ENCODE measurements at places on chromosomes 11 and 22.
A peak's percentile ranks its signal among the peaks of the same experiment; 100 is the strongest.

DNA sequence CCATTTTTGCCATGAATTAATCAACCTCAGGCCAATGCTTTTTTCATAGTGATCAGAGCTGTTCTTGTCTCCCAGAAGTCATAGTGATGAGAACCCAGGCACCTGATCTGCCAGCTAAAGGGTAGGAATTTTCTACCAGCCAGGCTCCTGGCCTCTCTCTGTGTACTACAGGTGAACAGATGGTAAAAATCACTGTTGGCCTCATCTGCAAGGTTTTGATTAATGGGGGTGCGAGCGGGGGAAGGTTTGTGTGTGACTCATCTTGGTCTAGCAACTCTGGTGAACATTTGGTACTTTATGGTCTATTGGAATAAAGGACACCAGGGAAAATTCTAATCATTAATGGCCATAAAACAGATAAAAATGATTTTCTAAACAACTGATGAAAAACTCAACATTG is 14.4 kb upstream of the APOL4 start:
- no peak for DNase-seq

GRCh38 chr11:47124675-47125074 is 52.0 kb downstream of the ARFGAP2 start:
- DNase-seq = peak; percentile 72

DNA sequence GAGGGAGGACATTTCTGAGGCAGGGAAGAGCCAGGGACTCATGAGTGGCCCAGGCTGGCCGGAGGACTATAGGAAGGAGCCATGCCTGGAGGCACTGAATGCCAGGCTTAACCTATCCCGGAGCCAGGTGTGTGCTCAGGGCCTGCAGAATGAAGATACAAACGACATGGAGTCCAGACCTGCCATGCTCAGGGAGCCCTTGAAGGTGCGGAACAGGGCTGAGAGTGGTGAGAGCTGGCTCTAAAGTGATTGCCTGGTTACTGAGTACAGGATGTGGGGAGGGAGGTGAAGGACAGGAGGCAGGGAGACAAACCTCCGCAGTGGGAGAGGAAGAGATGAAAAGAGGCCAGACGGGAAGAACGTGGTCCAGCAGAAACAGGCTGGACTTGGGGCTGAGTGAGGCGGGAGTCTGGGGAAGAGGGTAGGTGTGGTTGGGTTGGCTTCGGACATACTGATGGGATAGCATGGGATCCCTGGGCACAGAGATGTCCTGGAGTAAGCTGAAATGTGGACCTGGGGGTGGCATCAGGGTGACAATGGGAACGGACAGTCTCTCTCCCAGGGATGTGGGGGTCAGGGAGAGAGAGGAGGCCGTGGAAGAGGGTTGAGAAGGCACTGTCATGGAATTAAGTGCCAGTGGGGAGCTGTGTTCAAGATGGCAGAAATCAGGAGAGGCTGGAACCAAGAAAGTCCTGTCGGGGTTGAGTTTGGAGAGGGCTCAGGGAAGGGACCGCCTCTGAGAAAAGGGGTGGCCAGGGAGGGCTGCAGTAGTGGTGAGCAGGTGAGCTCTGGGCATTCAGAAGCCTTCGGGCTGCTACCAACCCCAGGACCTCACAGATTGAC is 1.5 kb upstream of the ANKRD13D start:
- no peak for DNase-seq

- DNase-seq = no peak
Observed at GRCh38 chr11:69171476-69172240, 15.9 kb downstream of the SMIM38 start.

GRCh38 chr11:123587044-123587443 is 67.4 kb downstream of the SCN3B start:
- peak; percentile 26 for DNase-seq

GRCh38 chr22:43310311-43310710 is 32.9 kb downstream of the SCUBE1 start:
- DNase-seq = peak; percentile 22

DNA sequence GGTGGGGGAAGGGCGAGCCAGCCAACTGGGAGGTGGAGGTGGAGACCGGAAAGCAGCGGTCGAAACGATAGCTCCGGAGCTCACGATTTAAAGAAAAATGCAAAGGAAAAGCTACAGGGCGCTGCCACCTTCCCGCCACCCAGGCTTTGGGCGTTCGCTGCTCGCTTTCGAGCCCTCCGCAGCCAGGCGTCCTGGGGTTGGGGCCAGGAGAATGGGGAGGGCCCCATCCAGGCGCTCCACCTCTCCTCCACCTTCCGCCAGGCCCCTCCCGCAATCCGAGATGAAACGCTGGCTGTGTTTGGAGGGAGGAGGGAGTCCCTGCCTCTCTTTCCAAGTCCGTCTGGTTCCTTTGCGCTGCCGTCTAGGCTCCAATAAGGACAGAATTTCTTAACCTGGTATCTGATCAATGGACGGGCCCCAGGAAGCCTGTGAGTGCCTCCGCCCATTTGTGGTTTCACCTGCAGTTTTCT is 483 bp upstream of the ABTB2 start:
- peak; percentile 36 for DNase-seq

Data from EH (cell line).